ENCODE measurements at places on chromosomes 6 and 20.

DNA sequence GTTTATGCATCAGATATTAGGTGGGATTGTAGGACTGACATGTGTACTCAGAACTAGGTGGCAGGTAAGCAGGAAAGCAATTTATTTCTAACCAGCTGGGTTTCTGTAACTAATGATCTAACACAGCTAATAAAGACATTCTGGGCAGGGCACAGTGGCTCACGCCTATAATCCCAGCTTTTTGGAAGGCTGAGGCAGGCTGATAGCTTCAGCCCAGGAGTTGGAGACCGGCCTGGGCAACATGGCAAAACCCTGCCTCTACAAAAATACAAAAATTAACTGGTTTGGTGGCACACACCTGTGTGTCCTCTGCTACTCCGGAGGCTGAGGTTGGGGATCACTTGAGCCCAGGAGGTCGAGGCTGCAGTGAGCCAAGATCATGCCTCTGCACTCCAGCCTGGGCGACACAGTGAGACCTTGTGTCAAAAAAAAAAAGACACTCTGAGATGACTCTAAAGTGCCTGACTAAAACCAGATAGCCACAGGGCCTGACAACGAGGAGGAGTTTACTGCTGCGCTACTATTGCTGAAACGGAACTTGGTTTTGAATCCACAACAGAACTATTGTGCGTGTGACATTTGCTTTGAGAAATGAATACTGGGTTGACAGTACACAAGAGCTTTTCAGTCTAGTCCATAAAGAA is 29.2 kb upstream of the CEP85L start:
- DNase-seq = peak; percentile 9

- DNase-seq = peak; percentile 66
Measured at GRCh38 chr6:26249957-26250697, 114.9 kb upstream of the BTN3A2 start.

- no peak for DNase-seq
Measured at GRCh38 chr6:138522611-138523010, 23.3 kb upstream of the NHSL1 start.

- peak; percentile 50 for DNase-seq
Measured at GRCh38 chr20:51497542-51498467, 44.7 kb downstream of the NFATC2 start.

DNA sequence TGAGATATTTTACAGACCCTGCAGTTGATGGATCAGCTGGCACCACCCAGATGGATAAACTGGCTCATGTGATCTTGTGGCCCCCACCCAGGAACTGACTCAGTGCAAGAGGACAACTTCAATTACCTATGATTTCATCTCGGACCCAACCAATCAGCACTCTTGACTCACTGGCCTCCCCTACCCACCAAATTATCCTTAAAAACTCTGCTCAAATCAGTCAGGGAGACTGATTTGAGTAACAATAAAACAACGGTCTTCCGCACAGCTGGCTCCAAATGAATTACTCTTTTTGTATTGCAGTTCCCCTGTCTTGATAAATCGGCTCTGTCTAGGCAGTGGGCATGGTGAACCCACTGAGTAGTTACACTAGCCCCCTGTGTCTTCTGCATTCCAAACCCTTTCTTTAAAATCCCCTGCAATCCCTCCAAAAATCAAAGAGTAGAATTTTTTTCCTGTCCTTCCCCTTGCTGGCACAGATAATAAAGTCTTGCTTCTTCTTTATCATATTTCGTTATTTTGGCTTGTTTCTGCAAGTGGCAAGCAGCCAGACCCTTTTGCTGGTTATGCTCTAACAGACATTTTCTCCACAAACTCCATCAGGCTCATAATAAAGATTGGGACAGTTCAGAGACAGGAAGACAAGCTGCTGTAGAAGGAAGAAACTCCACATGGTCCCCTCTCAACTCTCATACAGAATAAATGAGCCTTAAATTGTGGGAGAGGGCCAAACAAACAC is 48.3 kb downstream of the OR2B6 start:
- no peak for DNase-seq

GRCh38 chr6:138577151-138577915 is 78.0 kb upstream of the NHSL1 start:
- DNase-seq = no peak

GRCh38 chr20:25273046-25273445 is 25.2 kb downstream of the PYGB start:
- DNase-seq = no peak

DNA sequence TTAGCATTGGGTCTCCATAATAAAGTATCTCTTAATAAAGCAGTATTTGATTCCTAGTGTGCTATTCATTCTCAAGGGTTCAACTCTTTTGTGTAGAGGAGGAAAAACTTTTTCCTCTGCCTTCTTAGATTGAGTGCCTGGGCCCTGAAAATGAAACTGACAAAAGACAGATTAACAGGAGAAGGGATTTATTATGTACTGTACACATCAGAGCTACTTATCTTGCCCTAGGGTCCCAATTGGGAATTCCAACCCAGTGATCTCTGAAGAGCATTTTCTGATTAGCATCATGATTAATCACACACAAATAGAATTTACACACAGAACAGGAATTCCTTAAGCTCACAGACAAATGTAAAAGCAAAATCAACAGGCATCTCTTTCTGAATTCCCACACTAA is 128.9 kb downstream of the CD164 start:
- DNase-seq = no peak

- no peak for DNase-seq
Measured at GRCh38 chr6:43229803-43230620, 731 bp upstream of the DNPH1 start.

GRCh38 chr6:160768101-160768500 is 66.1 kb downstream of the PLG start:
- DNase-seq = no peak

DNA sequence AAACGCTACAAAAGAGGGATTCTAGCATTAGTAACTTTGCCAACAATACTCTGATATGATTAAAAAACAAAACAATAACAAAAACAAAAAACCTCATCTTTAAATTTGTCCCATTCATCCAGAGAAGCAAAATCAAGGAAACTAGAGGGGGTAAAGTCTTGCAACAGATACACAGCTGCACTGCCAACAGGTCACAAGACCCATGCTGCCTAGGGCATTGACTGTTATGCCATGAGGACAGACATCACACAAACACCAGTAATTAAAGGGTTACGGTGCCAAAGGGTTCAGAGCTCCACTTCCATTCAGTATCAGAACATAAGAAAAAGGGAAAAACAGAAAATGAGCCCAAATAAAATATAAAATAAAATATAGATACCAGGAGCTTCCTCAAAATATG is 1.6 kb downstream of the TBC1D20 start:
- DNase-seq = no peak

- no peak for DNase-seq
Measured at GRCh38 chr20:47773371-47773786, 11.9 kb downstream of the SULF2 start.

DNA sequence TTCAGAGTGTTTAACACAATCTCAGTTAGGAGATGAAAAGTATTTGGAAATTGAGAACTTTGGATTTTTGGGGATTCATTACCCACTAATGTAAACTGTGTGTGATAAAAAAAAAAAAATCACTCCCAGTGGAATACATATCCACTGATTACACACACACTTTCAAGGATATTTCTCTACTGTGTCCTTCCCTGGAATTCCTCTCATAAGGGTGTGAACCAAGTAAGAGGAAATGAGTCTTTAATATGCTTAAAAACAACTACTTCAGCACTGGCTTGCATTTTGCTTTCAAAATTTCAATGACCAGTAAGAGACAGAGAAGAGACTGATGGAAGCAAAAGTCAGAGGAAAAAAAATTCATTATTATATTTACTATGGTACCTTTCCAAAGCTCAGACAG is 24.5 kb upstream of the MYCT1 start:
- no peak for DNase-seq

GRCh38 chr6:149441740-149442139 is 41.7 kb downstream of the SUMO4 start:
- no peak for DNase-seq

DNA sequence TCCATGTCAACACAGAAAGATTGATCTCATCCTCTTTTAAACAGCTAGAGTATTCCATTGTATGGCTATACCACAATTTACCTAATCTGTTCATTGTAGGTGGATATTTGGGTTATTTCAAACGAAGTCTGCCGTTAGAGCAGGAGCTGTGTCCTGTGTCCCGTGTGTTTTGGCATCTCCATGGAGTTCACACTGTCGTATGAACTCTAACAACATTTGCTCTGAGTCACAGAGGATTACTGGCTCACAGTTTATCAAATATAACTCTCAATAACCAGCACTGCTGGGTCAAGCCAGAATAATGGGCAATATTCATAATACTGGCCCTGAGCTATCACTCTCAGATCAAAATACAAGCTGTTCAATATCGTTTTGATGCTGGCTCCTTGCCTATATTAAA is 16.4 kb downstream of the TRAM2 start:
- no peak for DNase-seq

GRCh38 chr6:7108964-7109836 is 1.4 kb downstream of the RREB1 start:
- peak; percentile 36 for DNase-seq

- DNase-seq = no peak
Measured at GRCh38 chr20:4769328-4769727, 47.6 kb downstream of the PRND start.

GRCh38 chr6:3355358-3356055 is 96.8 kb downstream of the PSMG4 start:
- peak; percentile 21 for DNase-seq

- DNase-seq = no peak
Measured at GRCh38 chr20:15278041-15278440, 940.6 kb upstream of the FLRT3 start.

GRCh38 chr20:11271920-11272594 is 598.3 kb upstream of the JAG1 start:
- DNase-seq = no peak

DNA sequence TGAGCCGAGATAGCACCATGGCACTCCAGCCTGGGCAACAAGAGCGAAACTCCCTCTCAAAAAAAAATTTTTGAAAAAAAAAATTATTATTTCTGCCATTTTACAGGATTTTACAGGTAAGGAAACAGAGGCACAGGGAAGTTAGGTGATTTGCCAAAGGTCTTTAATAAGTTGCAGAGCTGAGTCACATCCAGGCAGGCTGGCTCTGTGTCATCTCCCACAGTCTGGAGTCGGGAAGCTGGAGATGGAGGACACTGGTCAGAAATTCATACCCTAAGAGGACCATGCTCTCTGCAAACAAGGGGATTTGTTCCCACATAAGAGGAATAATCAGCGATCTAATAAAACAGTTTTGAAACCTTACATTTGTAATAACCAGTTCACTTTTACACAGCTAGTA is 24.1 kb downstream of the HECA start:
- no peak for DNase-seq

DNA sequence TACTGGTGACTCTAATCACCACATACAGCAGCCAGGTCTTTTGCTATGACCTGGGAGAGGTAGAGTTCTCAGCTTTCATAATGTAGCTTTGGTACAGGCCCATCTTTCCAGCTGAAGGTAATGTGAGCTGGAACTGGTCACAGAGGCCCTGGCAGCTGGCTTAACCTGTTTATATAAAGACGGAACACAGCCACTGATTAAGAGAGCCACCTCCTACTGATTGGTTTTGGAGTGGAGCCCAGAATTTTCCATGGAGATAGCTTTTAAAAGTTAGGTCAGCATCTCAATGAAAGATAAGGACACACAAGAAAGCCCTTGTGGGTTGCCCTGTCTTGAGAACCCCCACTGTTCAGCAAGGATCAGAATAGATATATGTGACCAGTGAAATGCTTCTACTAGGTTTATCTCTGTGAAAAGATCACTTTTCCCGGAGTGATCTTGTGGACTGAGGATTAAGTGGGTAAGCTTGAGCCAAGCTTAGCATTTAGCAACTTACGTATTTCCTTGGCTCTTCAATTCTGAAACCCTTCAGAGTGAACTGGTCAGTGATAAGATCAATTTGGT is 213.7 kb upstream of the CITED2 start:
- DNase-seq = no peak

- peak; percentile 64 for DNase-seq
Measured at GRCh38 chr6:43771858-43772680, 2.1 kb downstream of the VEGFA start.

- DNase-seq = no peak
Measured at GRCh38 chr20:41273445-41273844, 44.1 kb downstream of the ZHX3 start.

- no peak for DNase-seq
Measured at GRCh38 chr20:49620364-49621240, 52.7 kb upstream of the PTGIS start.

DNA sequence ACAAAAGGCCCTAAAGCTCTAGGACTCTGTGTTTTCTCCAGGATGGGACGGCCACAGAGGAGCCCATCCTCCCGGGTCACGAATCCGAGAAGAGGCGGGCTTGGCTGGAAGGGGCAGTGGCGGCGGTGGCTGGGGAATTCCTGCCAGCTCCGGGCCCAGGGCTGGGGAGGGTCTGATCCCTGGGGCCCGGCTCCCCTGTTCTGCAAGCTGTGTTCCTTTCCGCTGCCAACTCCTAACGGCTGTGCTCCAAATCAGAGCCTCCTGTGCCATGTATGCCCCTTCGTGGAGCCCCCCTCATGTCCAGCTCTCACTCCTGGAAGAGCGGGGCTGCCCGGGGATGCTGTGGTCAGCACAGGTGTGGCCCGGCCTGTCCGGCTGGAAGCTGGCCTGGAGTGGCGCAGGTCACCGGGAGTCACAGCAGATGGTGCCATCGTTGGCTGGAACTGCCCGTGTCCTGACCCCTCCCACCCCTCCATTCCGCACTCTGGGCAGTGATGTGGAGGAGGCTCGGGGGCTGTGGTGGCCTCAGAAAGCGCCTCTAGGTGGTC is 88.2 kb upstream of the MPC1 start:
- no peak for DNase-seq

- no peak for DNase-seq
Measured at GRCh38 chr20:57458400-57459160, 66.4 kb downstream of the CTCFL start.

DNA sequence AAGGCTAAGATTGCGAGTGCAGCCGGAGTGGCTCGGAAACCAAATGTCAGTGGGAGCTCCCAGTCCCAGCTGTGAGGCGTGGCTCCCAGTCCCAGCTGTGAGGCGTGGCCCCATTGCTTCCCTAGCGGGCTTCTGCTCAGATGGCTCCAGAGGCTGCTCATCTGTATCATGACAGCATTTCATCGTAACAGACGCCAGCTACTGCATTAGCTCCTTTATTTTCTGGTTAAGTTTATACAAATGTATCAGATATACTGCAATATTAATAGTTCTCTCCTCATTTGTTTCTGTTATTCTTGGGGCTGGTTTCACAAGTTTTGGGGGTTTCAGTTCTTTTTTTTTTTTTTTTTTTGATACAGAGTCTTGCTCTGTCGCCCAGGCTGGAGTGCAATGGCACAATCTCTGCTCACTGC is 34.7 kb upstream of the TBXT start:
- DNase-seq = no peak
